ENCODE measurements at places on chromosomes 7 and 10.
A peak's percentile ranks its signal among the peaks of the same experiment; 100 is the strongest.

DNA sequence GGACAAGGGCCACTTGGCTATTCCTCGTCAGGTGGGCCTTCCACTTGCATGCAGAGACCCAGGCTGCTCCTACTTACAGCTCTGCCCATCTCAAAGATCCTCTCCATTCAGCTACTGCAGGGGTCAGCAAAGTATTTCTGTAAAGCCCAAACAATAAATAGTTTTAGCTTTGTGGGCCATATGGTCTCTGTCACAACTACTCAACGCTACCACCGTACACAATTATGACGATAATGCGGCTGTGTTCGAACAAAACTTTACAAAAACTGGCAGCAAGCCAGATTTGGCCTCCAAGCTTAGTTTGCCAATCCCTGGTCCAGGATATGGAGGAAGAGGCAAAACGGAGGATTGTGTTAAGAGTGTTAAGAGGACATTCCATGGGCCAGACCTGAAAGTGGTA lies 12.8 kb downstream of the RAB11FIP2 start:
- no peak for DNase-seq

DNA sequence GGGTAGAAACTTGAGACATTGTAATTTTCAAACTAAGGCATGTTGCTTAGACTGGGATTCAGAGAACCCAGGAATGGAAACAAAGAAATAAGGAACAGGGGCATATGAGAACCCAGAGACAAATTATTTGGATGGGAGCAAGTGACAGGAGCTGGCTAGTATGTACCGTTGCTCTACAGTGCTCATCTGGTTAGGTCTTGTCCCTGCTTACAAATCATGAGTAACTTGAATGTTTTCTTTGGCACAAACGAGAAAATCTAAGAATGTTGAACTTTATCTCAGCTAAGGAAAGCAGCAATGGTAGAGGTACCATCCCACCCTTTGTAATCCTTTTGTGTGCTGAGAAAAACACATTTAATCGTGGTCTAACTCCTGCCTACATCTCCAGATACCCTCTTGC lies 116.0 kb upstream of the IMMP2L start:
- DNase-seq = no peak

DNA sequence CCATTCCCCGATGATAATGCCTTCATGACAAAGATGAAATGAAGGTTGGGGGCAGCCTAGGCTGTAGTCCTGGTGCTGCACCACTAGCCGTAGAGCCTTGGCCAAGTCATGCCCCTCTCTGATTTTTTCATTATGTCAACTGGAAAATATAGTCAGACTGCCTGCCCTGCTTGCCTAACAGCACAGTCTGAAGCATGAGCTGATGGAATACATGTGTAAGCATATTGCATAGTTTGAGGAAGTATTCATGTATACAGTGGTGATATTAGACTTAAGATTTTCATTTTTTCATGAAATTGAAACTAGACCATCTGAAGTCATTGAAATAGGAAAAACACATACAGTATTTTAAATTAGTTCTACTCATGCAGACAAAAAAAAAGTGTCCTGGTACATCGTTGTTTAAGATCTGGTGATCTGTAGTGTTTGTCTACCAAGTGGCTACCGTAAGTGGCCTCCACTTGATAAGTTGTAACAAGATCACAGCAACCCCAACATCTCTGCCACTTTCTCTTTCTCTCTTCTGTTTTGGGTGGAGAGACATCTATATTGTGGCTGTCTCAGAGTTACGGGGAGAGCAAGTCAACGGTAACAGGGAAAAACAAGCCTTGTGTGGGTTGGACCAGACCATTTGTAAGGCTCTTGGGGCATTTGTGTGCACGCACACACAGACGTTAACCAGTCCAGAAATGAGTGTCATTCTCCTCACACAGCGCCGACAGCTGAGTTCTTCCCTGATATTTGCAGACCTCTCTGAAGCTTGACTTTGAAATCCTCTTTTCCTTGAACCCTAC lies 716.6 kb upstream of the GALNT17 start:
- no peak for DNase-seq

DNA sequence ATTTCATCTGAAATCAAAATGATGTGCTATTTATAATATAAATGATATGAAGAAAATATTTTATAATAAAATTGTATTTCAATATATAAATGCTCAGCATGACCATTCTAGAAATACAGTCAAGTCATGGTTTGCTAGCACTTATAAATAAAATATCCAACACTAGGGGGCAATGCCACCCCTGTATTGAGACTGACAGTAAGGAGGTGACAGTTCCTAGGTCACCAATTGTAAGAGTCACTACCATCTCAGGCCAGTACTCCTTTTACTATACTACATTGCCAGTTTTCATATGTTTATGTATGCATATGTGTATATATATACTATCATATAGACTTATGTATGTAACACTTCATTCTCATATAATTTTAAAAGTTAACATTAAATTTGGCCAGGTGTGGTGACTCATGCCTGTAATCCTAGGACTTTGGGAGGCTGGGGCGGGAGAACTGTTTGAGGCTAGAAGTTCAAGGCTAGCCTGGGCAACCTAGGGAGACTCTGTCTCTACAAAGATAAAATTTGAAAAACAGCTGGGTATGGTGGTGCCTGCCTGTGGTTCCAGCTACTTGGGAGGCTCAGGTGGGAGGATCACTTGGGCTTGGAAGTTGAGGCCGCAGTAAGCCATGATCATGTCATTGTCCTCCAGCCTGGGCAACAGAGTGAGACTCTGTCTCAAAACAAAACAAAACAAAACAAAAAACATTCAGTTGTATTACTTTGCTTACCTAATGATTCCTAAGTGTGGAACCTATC lies 2.4 kb upstream of the CNOT4 start:
- peak; percentile 81 for DNase-seq

GRCh38 chr10:72893136-72893798 lies at the start of gene OIT3:
Gene OIT3 (plus strand): TSS chr10:72893739. CDS start chr10:72893799, 60 bp downstream.
- DNase-seq = no peak

DNA sequence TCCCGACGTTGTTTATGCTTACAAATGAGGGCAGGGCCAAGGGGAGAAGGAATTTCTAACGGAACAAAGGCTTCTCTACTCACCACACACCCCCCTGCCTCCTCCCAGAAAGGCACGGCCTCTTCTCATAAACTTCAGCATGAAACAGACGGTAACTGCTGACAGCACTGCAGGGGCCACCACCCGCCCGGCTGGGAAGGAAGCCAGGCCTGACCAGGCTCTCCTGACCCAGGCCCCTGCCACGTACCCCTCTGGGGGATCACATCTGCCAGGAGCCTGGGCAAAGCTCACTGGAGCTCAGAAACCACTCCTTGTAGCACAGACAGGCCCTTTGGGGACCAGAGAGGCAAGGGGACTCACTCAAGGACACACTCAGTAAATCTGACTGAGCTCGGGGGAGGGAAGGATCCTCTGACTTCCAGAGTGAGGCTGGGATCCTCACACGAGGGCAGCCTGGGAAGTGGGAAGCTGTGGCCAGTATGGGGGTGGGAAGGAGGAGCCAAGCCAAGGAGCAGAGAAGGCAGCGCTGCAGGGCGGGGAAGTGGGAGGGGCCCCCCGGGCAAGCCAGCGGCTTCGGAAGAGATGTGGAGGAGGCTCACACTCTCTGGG lies 46.1 kb downstream of the ZCCHC24 start:
- peak; percentile 74 for DNase-seq

- DNase-seq = no peak
Measured at GRCh38 chr7:49771427-49772176, 1.8 kb upstream of the VWC2 start.

- DNase-seq = peak; percentile 5
Measured at GRCh38 chr7:21617916-21618390, 75.1 kb downstream of the DNAH11 start.

DNA sequence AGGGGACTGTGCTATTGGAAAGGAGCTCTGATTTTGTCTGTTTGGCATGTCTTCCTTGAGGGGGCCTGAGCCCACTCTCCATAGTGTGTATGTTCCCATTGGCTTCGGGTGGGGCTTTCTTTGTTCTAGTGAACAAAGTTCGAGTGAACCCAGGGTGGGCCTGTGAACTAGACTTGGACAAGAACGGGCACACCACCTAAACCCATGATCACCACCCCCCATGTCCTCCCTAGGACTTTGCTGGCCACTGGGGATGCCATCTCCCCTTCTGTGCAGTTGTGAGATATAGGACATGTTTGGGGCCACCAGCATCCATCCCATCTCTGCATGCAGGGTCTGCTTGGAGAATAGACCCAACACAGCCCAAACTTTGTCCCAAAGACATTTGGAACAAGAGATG lies 195.5 kb upstream of the LYZL2 start:
- no peak for DNase-seq

- peak; percentile 9 for DNase-seq
Measured at GRCh38 chr7:42522227-42522991, 285.4 kb upstream of the GLI3 start.

DNA sequence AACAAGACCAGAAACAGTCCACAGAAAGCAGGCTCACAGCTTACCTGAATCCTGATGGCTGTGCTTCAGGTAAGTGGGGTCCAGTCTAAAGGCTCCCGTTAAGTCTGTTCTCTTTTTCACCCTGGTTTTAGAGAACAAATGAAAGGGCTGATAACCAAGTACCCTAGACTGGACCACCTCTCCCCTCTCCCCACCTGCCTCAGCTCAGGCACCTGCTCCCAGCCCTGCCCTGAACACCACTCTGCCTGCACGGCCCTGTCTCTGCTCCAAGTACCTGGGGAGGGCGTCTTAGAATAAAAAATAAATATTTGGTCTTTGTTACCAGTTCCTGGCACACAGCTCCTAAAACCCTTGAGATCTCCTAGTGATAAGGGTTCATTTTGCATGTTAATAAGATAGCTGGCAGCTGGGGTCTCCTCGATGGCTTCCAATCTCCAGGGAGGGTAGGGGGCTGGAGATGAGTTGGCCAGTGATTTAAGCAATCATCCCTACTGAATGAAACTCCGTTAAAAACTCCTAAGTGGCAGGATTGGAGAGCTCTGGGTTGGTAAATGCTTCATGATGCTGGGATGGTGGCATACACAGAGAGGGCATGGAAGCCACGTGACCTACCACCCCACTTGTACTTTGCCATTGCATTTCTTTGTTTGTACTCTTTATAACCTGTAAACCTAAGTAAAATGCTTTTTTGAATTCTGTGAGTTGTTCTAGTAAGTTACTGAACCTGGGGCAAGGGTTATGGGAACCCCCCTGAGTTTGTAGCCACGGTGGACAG lies 29.8 kb upstream of the FIGNL1 start:
- DNase-seq = no peak

GRCh38 chr7:46100521-46100920 lies 179.4 kb upstream of the IGFBP3 start:
- DNase-seq = no peak

DNA sequence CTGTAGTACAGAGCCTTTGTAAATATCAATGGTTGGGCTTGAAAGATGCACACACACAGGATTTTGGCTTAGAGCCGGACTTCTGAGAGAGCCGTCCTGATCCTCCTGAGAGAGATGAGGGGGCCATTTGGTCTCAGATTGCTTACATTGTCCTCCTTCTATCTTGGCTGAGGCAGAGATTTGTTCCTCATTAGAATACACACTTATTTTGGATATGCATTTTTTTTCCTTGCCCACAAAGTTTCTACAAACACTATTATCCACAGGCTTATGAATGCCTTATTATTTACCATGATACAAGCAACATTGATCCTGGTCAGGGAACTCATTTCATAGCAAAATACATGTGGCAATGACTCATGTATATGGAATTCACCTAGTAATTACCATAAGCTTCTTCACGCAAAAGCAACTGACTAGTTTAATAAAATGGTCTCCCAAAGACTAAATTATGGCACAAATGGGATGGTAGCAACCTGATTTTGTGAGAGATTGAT lies 175.3 kb downstream of the MDFIC start:
- DNase-seq = peak; percentile 60

- no peak for DNase-seq
Measured at GRCh38 chr10:101130984-101131961, at the start of gene TLX1. Gene TLX1 (plus strand): TSS chr10:101131300. CDS start chr10:101131542, 242 bp downstream.

GRCh38 chr10:34816501-34817002 lies 1.5 kb upstream of the PARD3 start:
- DNase-seq = peak; percentile 45

- no peak for DNase-seq
Measured at GRCh38 chr7:25586513-25586912, 358.2 kb upstream of the NPVF start.

DNA sequence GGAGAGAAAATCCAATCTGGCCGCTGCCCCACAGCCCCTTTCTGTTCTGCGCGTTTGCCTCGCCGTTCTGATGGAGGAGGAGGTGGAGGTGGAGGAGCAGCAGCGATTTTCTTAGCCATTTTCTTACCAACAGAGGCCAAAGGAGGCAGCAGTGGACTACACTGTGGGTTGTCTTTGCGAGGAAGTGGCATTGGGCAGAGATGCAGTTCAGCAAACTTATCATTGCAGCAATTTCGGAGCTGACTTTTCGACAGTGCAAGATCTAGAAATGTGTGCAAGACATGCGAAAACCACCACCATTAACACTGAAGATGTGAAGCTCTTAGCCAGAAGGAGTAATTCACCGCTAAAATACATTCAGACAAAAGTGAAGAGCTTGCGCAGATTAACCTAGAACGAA lies 1.9 kb upstream of the ARL4A start:
- DNase-seq = peak; percentile 80

DNA sequence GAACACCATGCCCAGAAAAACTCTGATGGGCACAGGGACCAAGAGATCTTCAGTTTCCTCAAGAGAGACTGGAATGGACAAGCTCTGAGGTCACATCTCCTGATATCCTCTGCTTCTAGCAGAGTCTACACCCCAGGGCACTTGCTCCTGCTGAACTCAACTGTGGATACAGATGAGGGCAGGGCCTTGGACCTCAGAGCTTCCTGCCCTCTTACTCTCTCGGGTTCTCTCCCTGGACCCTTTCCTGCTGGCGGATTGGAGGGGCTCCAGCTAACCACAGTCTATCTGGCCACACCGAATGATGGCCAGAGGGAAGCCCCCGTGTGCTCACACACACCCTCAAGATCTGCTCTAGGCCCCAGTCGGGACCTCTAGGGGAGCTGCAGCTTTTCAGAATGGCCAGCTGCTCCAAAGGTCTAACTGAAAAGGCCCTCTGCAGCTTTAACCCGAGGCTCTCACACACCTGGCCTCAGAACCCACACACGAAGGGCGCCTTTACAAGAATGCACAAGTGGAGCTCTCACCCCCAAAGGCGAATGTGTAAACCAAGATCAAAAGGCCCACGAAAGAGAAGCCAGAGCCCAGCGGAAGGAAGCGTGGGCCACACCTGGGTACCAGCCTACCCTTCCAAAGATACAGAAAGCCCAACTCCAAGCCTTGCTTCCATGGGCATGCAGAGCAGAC lies 65.5 kb downstream of the FAM53B start:
- no peak for DNase-seq

- DNase-seq = peak; percentile 43
Measured at GRCh38 chr10:3495281-3495680, 289.7 kb downstream of the KLF6 start.

DNA sequence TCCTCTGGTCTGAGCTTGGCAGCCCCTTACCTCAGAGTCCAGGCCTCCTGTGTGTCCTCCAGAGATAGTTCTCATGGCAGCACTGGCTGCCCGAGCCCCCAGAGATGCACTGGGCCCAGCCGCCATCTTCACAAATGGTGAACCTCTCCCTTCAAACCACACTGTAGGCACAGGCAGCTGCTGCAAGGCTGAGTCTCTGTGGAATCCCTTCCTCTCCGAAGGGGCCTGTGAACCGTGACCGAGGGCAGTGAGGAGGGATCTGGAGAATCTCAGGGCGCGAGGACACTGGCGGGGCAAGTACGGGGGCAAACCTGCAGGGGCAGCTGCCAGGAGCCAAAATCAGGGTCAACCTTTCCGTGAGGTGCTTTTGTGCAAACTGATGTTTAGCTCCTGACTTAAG lies 69.5 kb upstream of the CFAP46 start:
- DNase-seq = no peak
